Left ventricle myocardium inferior (tissue), 1 donor: ENCODE measurements at places on chromosomes 2 and 18. TPM values are rescaled to one million over a fixed set of nuclear protein-coding genes. Genes with fewer than 3 reads are reported as not detected.

Gene FBXO36
- total RNA-seq, result 0.58 TPM

Gene COL4A4
- 8.9 TPM for total RNA-seq

Gene RUFY4
- not detected for total RNA-seq

Gene NR4A2
- total RNA-seq, result 0.88 TPM

Gene IL36A
- not detected for total RNA-seq
